Hippocampal formation (tissue), 2 donors: ENCODE measurements at places on chromosomes 3 and 15.
A peak's percentile ranks its signal among the peaks of the same experiment; 100 is the strongest.

- no peak for DNase-seq
Measured at GRCh38 chr15:69869881-69870505, 227.7 kb downstream of the TLE3 start.

DNA sequence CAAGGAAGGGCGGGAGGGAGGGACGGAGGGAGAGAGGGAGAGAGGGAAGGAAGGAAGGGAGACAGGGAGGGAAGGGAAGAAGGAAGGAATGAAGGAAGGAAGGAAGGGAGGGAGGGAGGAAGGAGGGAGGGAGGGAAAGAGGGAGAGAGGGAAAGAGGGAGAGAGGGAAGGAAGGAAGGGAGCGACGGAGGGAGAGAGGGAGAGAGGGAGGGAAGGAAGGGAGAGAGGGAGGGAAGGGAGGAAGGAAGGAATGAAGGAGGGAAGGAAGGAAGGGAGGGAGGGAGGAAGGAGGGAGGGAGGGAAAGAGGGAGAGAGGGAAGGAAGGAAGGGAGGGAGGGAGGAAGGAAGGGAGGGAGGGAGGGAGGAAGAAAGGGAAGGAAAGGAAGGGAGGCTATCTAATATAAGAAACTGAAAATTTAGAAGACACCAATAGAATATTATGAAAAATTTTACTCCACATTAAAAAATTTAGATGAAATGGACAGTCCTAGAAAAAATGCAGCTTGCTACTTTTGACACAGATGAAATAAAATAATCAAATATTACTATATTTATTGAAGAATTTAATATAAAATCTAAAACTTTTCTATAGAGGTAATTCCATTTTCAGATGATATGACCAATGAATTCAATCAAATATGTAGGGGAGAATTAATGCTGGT, 280.3 kb upstream of the SLITRK3 start:
- no peak for DNase-seq

- DNase-seq: no peak
Measured at GRCh38 chr3:30742796-30743619, 136.6 kb downstream of the TGFBR2 start.

GRCh38 chr3:131393051-131393450, 11.5 kb downstream of the NUDT16 start:
- DNase-seq: no peak

DNA sequence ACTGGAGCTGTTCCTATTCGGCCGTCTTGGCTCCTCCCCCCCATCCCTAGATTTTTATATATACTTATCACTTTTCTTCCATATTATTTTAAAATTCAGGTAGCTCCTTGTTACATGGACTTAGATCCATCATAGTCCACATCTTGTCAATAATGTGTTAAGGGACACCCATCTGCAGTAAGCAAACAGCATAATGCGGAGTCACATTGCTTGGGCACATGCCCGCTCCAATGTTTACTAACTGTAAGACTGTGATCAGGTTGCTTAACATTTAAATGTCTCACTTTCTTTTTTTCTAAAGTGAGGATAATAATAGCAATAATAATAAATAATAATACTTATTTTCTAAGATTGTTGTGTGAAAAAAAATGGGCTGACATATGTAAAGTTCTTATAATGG, 303.2 kb upstream of the SOX14 start:
- DNase-seq: no peak

GRCh38 chr3:64185436-64185835, 39.8 kb downstream of the PRICKLE2 start:
- no peak for DNase-seq

- DNase-seq: peak; percentile 97
Measured at GRCh38 chr15:72272213-72272996, at the start of gene PARP6. Gene PARP6, minus strand, starts transcription at chr15:72272554. Its CDS starts 5,077 bp downstream, at chr15:72267477.

DNA sequence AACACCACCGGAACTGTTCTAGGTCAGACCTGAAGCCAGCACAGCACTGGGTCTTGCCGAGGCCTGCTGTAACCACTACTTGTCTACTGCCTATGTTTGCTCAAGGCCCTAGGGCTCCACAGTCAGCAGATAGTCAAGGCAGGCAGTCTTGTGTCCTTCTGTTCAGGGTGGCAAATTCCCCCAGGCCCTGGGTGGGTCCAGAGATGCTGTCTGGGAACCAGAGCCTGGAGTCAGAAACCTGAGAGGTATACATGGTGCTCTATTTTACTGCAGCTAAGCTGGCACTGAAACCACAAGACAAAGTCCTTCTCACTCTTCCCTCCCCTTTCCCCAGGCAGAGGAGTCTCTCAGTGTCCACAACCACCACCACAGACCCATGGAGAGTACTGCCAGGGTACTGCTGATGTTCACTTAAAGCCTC, 89.9 kb downstream of the BBX start:
- DNase-seq: no peak

DNA sequence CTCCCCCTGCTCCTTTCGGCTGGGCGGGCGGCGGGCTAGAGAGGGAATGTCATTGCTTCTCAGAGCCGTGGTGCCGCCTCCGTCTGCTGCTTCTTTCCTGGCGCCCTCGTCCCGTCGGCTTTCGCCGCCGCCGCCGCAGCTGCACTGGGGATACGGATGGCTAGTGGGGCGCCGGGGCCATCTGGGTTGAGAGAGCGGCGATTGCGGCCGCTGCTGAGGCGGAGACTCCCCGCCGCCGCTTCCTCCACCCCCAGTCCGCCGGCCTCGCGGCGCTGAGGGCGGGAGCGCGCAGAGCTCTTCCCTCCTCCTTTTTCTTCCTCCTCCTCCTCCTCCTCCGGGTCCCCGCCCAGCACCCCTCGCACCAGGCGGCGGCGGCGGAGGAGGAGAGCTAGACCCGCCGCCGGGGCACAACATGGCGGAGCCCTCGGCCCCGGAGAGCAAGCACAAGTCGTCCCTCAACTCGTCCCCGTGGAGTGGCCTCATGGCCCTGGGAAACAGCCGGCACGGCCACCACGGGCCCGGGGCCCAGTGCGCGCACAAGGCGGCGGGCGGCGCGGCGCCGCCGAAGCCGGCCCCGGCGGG, at the start of gene STT3B:
TSS of gene STT3B (plus strand) at position 339 of the 582 bp plus-strand sequence. CDS start at position 413, 74 bp downstream.
- peak; percentile 79 for DNase-seq

- DNase-seq: no peak
Measured at GRCh38 chr3:39528844-39529243, 61.4 kb downstream of the MOBP start.

- DNase-seq: no peak
Measured at GRCh38 chr3:43998370-43998835, 243.3 kb upstream of the TOPAZ1 start.

GRCh38 chr15:36944442-36944841, 155.9 kb downstream of the MEIS2 start:
- DNase-seq: no peak

DNA sequence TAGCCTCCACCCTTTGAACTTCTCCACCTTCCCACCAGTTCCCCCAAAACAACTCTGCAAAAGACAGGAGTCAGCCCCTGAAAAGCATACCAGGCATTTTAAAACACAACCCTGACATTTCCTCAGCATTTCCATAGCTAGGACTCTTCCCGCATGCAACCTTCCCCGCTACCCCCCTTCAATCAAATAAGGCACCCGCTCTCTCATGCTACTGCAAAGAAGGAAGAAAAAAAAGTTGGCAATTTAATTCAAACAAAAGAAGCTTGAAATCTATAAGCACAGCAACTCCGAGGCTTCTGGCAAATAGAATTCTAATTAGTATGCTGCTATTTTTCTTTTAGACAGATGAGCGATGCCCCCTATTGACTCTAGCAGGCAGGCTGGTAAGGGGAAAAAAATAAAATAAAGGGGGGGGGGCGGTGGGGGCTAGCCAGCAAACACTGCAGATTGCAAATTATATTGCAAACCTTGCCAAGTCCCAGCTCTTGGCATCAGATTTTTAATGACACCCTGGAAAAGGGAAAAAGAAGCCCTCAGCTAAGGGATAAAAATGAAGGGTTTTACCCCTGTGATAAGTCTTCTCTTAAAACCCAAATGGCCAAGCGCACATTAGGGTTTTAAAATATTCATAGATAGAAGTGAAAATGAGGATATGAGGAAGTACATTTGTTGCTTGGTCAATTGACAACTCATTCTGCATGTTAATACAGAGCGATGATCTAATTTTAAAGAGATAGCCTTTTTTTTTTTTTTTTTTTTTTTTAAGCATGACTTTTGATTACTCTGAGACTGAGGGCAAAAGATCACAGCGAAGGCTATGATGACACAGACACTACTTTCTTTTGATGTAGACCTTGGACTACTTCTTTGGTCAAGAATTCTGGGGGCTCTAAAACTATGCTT, 255.2 kb downstream of the NR2F2 start:
- DNase-seq: no peak

- DNase-seq: peak; percentile 64
Measured at GRCh38 chr3:72818092-72818773, 30.0 kb downstream of the SHQ1 start.
